ENCODE measurements at places on chromosomes 11 and 22.
A peak's percentile ranks its signal among the peaks of the same experiment; 100 is the strongest.

DNA sequence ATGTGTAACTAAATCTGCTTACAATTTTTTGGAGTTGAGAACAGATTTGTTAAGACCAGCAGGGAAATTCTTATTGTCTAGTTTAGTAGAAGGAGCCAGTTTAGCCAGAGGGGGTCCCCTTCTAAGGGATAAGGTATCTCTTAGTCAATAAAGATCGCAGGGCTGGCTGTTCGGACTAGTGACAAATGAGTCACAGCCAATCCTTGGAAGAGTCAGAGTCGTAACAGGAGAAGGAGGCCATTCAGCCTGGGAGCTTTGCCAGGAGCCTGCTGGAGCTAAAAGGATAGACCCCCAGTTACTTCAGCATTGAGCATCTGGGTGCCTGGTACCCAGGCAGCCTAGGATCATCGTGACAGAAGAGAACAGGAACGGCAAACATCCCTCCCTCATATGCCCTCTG lies 191.6 kb upstream of the ARHGAP20 start:
- DNase-seq, result peak; percentile 65

GRCh38 chr22:23787600-23787896 lies 782 bp downstream of the SMARCB1 start:
- no peak for DNase-seq

DNA sequence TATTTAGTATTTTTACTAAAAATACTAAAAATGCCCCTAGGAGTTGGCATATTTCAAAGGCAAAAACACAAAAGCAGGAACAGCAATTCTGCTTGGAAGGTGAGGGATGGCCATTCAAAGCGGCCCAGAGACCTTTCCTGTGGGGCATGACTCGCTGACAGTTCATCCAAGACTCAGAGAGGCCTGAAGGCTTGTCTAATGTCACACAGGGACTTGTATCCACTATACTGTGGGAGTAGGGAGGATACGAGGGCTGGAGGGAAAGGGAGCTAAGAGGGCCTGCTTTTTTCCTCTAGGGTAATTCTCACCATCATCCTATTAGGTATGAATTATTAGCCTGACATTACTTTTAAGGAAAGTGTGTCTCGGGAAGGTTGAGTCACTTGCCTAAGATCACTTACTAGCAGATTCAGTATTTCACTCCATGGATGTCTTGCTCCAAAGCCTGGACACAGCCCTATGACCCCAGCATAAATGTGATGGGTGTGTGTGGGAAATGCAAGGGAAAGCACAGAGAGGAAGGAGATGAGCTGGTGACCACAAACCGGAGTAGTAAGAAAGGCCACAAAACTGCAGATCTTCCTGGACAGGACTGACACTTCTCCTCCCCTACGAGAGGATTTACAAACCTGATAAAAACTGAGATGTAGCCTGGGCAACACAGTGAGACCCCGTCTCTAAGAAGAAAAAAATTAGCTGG lies 16.7 kb upstream of the UCP3 start:
- peak; percentile 52 for DNase-seq

GRCh38 chr22:40234658-40235057 lies 56.9 kb downstream of the TNRC6B start:
- no peak for DNase-seq

DNA sequence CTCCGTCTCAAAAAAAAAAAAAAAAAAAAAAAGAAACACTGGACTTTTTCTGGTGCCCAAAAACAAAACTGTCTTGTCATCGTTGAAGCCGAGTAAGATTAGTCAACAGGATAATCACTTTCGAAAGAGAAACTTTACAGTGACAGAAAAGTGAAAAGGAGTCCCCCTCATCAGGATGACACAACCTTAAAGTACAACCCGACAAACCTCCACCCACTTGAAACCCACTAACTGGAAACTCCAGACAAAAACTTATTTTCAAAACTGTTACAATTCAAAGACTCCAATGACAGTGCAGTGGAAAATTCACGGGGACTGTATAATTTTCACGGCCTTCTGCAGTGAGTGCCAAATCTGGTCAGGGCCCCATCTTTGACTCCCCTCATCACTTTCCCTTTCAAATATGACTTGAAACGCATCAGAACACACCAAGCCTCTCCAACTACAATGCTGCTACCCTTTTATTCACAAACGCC lies 1.3 kb downstream of the DENND5A start:
- peak; percentile 45 for DNase-seq

- no peak for DNase-seq
Measured at GRCh38 chr11:60902625-60903024, 3.8 kb downstream of the PRPF19 start.

GRCh38 chr22:26360169-26360885 lies 68.7 kb upstream of the ASPHD2 start:
- peak; percentile 78 for DNase-seq

DNA sequence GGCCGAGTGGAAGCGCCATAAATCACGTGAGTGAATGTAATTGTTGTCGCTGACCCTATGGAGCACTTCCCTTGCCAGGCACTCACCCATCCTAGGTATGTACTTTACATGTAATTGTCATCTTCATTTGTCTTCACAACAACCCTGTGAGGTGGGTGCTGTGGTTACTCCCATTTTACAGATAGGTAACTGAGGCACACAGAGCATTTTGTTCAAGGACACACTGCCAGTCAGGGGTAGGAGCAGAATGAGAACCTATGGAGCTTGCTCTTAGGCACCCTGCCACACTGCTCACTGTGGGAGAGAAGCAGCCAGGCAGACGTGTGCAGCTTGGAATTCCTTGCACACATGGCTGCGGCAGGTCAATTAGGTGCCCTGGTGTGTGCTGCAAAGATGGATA lies 785 bp upstream of the EFCAB6 start:
- no peak for DNase-seq

DNA sequence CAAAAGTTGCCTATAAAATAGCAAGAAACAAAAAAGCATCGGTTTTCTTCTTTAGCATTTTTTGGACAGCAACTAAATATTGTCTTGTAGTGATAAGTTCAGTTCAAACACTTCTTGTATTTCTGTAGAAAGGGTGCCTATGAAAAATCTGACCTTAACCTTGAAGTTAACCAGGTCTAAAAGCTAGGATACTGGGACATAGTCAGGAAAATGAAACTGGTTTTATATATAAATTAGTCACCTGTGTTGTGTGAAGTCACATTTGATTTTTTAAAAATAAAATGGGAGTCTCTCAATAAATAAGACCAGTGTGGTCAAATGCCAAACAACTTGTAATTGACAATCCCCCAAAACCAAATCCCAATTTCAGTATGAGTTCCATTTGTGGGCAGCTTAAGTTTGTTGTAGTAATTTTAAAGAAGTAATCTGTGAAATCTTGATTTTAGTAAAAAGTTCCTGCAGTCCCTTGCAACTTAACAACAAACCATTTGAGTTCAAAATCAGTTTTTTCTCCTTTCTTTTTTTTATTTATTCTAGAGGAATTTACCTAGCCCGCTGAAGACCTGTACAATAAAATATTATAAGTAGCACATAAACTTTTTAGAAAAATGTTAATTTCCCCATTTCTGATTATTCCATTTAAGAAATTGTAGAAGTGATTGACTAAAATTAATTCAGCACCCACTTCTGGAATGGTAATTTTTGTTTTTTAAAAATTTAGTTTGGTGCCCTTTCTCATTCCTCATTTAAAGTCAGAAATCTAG lies 84.5 kb upstream of the PPARA start:
- no peak for DNase-seq

DNA sequence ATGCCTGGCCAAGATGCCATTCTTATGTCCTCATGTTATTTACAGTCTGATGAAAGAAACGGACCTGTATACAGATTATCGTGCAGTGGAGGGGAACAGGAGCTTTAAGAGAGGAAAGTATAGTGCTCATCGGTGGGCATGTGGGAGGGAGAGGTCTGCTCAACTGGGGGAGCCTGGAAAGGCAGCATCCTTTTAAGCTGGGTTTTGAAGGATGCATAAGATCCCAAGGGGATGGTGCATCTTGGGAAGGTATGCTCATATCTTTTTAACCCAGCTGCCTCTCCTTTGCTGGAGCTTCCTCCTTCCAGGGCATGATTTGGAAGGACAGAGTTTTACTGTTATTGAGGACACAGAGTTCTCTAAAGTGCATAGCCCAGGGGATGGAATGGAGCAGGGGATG lies 34.8 kb downstream of the MIAT start:
- no peak for DNase-seq

DNA sequence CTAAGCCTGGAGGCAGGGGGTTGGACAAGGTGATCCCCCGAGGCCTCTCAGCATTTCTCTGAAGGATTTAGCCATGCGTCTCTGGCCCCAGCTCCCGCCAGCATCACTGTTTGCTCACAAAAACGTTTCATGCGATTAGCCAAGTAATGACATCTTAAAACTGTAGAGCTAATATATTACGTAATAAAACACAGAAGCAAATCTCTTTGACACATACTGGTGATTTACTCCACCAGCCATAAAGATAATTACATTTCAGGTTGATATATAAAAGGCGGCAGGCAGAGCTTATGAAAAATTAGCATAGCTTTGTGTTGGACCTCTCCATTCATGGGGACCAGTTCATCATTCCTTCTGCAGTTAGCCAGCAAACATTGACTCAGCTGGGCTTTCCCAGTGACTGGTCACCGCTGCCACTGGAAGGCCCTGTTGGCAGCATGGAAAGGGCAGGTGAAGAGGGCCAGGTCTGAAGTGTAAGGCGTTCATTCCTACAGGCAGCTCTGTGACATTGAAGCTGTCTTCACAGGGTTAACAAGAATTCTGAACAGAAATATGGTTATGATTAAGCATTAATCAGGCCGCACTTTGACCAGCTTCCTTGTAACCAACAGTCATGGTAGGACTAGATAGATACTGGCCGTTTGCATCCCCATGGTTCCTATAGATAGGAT lies 150.3 kb downstream of the NECTIN1 start:
- no peak for DNase-seq

GRCh38 chr11:3645552-3645951 lies 624 bp downstream of the ART1 start:
- no peak for DNase-seq

- DNase-seq, result peak; percentile 45
Measured at GRCh38 chr11:65225279-65226102, 36.3 kb upstream of the POLA2 start.

GRCh38 chr11:64353715-64354506 lies 5.1 kb upstream of the RPS6KA4 start:
- DNase-seq, result no peak

DNA sequence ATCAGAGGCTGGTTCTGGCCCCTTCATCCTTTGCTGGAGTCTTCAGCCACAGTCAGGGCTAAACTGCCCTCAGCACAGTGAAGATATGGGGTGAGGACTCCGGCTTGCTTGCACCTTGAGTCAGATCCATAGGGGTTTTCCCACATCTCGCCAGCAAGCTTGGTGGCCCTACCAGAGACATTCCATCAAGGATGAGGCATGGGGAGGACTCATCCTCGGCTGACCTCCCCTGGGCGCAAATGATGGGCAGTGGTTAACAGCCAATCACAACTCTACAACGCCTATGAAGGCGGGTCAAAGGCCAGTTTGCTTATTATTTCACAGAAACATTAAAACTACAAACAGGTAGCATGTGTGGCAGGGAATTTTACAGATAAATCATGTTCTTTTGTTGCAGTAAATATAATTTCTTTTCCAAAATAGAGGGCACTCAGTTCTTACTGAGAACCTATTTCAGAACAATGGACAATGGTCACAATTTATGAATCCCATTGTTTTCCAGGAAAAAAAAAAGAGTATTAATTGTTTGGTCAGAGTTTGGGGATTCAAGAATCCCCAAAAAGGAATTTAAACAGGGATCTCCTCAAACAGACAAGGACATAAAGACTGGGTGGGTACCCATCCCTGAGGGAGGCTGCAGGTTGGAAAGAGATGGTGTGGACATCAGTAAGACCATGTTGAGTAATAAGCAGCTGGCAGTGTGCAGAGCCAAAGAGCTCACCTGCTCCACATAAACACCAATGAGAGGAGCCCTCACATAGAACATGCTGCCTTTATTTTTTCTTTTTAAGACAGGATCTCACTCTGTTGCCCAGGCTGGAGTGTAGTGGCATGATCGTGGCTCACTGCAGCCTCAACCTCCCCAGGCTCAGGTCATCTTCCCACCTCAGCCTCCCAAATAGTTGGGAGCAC lies 14.8 kb downstream of the PLAAT3 start:
- peak; percentile 94 for DNase-seq

- no peak for DNase-seq
Measured at GRCh38 chr11:2580061-2580421, 119.8 kb downstream of the KCNQ1OT1 start.

GRCh38 chr11:67456068-67456705 lies 1.0 kb downstream of the CABP4 start:
- no peak for DNase-seq

- DNase-seq, result no peak
Measured at GRCh38 chr22:17968126-17968525, 56.2 kb downstream of the MICAL3 start.

GRCh38 chr22:37334859-37335805 lies 52.8 kb downstream of the CYTH4 start:
- peak; percentile 35 for DNase-seq

DNA sequence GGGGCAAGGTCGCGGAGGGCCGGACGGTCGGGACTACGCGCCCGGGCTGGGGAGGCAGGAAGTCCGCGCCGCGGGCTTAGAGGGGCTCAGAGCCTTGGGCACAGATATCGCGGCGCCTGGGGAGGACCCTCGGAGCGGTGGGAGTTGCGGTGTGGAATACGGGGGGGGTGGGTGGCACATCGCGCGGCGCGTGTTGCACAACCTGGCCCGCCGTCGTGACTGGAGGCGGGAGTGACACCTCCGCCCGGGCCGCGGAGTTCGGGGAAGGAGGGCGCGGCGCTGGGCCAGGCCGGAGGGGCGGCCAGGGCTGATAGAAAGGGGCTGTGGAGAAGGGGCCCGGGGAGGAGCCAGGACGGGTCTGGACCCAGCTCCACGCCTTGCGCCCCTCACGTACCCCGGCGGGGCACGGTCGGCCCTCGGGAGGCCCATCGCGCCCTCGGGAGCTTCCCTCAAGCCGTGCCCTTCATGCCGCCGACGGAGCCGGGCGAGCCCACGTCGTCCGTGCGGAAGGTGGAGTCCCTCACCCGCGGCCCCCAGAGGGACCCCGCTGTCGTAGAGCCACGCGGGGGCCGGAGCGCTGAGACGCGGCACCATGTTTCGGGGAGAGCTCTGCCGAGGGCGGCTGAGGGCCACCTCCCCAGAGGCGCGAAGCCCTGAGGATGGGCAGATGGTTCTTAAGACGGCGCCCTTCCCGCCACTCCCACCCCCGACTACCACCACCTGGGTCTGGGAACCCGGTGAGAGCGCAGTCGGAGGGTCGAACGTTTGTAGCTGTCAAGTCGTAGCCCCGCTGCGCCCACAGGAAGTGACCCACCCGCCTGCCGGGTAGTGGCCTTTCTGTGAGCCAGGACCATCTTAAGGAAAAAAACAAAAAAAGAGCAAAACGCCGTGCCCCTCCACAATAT lies 729 bp downstream of the IL17RA start:
- DNase-seq, result peak; percentile 8

- no peak for DNase-seq
Measured at GRCh38 chr22:30045901-30046715, 34.2 kb upstream of the HORMAD2 start.

Data from fibroblast of skin of back (primary cell).